HCEC 1CT (cell line): ENCODE measurements at places on chromosomes 1 and 21.

DNA sequence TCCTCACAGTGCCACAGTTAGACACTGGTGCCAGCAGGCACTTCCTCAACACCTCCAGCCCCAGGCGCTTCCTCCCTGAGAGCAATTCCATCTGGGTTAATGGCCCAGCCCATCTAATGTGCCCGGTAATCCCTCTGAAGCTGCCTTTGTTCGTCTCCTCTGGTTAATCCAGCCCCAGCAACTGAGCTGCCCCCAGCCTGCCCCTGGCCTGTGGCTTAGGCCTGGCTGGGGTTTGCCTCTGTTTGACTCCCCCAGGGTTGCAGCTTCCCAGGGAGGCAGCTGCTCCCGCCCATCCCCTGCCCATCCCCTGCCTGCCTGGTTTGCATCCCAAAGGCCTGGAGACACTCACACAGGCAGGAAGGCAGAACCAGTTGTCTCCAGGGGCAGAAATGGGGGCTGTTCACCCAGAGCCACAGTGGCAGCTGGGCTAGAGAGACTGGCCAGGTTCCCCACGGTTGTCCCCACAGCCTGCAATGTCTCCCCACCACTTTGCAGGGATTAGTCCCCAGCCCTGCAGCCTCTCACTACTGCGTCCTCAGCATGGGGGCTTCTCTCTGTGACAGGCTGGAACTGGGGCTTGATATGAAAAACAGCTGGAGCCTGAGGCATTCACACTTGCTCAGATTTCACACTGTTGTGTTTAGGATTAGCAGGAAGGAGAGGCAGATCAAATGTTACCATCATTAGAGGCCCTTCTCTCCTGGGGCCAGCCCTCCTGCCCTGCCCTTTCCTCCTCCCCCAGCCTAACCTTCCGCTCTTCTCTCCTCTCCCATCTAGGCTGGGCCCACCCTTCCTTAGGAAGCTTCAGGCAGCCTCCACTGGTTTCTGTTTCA is 120.2 kb downstream of the TLR5 start:
- no peak for DNase-seq

- no peak for DNase-seq
These were observed 33.0 kb downstream of the UBE4B start for GRCh38 chr1:10065760-10066159.

DNA sequence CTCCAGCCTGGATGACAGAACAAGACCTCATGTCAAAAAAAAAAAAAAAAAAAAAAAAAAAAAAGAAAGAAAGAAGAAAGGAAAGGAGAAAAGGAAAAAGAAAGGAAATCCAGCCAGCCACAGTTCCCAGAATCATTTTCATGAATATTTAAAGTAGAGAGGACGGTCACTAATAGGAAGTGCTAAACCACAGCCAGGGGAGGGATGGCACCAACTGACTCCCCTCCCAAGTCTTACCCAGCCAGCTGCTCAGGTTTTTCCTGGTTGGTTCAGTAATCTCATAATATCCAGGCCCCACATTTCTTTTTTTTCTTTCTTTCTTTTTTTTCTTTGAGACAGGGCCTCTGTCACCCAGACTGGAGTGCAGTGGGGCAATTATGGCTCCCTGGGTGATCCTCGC is 63.9 kb upstream of the AK4 start:
- DNase-seq, result no peak

DNA sequence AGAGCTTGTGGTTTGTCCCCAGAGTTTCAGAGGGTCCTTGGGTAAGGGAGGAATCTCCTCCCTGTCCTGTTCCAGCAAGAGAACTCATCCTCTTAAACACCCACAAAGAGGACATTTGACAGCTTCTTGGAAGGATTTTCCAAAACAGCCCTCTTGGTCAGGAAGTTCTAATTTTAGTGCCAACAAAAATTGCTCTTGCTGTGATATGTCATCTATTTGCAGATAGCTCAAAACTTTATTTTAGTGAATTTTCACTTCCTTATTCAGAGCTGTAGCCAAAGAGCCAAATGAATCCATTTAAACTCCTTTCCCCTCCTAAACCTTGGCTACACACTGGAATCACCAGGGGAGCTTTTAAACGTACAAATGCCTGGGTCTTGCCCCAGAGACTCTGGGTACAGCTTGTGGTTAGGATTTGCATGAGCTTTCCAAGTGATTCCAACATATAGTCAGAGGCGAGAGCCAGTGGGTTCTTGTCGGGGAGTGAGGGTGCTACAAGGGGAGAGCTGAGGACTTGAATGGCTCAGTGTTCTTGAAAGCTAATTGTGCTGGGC is 11.8 kb upstream of the RASSF5 start:
- DNase-seq, result no peak

- no peak for DNase-seq
These were observed 11.8 kb downstream of the SIM2 start for GRCh38 chr21:36710729-36711048.

DNA sequence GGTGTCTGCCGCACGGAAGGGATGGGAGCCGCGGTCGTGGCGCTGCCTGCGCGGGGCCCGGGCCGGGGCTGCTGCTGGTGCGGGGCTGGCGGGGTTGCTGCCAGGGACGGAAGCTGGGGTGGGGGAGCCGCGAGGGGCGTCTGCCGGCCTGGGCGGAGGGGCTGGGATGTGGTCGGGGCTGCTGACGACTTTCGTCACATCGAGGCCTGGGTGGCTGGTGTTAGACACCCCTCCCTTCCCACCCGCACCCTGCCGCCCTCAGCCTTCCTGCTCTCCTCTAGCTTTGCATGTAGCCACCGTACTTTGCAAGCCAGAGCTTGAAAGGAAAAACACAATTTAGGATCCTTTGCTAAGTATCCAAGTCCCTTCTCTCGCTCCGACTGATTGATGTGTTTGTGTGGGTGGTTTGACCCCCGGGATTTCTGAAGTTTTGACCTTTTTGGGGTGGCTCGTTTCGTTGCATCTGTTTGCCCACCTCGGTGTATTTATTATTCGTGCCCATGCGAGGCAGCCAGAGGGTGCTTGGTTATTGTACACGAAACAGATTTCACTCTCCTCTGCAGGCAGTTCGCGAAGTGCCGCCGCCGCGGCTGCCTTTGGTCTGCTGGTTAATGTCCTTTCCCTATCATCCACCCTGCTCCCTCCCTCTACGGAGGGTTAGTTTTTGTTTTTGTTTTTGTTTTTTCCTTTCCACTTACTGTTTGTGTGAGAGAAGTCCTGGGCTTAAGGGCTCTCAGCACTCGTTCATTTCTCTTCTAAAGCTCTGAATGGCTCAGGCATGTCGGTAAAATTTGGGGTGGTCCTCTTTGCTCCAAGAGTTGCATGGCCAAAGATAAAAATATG is 868 bp downstream of the C1orf21 start:
- peak; percentile 45 for DNase-seq

DNA sequence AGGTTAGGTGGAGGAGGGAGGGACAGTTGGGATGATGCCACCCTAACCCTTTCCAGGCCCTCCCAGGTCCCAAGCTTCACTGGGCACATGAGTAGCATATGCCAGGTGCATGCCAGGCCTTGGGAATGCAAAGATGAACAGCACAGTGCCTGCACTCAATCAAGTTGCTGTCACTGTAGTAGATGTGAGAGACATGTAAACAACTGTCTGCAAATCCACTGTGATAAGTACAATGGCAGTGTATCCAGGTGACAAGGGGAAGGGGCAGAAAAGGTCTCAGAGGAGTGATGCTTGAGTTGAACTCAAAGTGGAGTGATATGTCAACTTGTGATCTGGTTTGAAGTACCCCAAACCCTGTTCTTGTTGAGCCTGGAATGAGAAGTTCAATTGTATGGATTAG is 49.5 kb upstream of the LRRN2 start:
- no peak for DNase-seq

DNA sequence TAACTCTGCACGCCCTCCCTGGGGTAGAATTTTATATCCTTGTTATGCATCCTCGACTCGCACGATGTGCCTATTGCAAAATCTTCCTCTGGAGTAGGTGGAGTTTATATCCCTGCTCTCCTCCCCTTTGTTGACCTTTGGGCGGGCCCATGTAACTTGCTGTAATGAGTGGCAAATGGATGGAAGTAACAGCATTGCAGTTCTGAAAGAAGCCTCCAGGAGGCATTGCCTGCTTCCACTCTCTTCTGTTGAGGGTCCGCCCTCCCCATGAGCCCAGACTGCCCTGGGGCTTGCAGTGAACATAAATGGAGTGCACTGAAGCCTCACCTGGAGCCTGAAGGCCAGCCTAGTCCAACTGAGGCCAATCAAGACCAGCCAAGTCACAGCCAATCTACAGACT is 62.2 kb upstream of the GRIK3 start:
- DNase-seq, result no peak

DNA sequence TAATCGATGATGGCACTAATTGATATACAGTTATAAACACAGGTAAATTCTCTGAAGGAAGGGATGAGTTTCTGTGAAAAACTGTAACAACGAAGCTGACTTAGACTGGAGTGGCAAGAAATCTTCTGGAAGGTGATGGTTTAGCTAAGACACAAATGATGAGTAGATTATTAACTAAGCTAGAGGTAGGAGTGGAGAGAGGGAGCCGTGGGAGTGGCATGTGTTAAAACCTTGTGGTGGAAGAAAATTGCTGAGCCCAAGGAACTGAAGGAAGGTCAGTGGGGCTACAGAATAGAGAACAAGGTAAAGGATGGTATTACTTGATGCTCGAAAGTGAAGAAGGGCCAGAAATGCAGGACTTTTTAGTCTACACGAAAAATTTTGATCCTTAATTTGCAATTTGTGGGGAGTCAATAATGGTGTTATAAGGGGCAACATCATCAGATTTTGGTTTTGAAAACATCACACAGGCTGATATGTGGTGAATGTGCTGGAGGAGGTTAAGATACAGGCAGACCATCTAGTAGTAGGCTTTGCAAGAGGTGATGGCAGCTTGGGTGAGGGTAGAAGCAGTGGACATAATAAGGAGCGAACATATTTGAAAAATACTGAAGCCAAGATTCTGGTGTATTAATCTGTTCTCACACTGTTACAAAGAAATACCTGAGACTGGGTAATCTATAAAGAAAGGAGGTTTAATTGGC is 93.8 kb downstream of the S1PR1 start:
- DNase-seq, result no peak

GRCh38 chr1:154427173-154428139 is 22.3 kb downstream of the IL6R start:
- peak; percentile 22 for DNase-seq

- no peak for DNase-seq
These were observed 19.1 kb downstream of the YY1AP1 start for GRCh38 chr1:155669233-155670162.

DNA sequence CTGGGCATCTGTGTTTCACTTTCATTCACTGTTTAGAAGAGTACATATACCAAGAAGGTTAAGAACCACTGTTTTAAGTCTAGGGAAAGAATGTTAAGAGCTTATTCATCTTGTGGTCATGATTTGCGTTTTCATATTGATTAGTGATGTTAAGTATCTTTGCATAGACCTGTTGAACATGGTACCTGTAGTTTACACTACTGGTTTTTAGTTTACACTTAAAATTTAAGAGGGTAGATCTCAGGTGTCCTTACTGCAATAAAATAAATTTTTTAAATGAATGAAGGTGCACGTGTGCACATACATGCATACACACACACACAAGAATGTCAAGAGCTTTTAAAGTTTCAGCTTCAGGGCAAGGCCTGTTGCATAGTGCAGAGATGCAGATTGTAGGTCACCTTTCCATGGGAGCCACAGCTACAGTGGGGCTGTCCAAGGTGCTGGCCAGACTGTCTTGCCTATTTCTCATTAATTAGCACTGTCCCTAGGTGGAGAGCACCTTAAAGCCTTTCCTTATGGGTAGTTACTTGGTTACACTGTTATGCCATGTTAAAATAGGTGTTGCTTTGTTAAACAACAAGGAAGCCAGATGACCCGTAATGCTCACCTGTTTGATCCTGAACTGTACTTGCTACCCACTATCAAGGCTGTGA is 543.0 kb upstream of the DAB1 start:
- DNase-seq, result no peak

- DNase-seq, result no peak
These were observed 22.5 kb downstream of the CEP350 start for GRCh38 chr1:179976970-179977651.

- DNase-seq, result no peak
These were observed 30.1 kb downstream of the PDE9A start for GRCh38 chr21:42683371-42684108.

DNA sequence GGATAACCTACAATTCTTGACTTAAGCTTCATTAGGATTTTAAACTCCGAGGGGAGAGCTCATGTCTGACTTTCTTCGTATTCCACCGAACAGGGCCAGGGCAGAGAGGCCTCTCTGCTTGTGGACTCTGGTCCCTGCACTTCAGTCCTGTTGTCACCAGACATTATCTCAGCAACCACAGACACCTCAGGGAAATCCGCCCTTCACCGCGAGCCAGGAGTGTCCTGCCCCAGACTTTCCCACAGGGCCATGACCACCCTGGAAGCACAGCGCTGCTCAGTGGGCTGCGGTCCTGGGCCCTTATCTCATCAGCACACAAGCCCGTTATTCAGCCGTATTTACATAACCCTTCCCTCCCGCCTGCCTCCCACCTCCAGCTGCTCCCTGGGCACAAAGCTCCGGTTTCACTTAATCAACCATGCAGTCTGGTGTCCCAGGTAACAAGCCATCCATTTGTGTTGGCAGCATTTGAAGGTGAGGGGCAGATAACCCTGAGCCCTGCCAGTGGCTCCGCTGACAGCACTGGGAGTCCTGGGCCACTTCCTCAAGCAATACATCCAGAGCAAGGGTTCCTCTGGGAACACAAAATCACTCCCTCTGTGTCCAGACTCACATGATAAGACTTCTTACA is 122.8 kb upstream of the RAB4A start:
- no peak for DNase-seq

GRCh38 chr1:30707412-30708360 is 15.7 kb downstream of the MATN1 start:
- peak; percentile 36 for DNase-seq

GRCh38 chr1:111422546-111423391 is 4.8 kb downstream of the OVGP1 start:
- DNase-seq, result no peak

DNA sequence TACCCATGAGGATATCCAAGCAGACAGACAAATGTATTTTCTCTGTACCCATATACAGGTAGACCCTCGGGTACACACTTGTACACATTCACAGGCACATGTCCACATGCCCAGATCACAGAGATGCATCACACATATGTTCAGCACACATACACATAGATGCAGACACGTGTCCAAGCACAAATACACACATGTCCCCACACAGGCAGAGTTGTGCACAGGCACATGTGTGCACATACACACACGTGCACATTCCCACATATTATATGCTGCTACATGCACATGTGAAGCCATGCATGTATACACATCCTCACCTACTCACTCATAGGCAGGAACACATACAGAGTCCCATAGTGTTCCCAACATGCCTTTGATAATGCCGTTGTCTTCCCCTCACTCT is 219.5 kb downstream of the GRIK3 start:
- no peak for DNase-seq

- DNase-seq, result peak; percentile 48
These were observed 10.7 kb upstream of the ELF3 start for GRCh38 chr1:201999625-202000238.

DNA sequence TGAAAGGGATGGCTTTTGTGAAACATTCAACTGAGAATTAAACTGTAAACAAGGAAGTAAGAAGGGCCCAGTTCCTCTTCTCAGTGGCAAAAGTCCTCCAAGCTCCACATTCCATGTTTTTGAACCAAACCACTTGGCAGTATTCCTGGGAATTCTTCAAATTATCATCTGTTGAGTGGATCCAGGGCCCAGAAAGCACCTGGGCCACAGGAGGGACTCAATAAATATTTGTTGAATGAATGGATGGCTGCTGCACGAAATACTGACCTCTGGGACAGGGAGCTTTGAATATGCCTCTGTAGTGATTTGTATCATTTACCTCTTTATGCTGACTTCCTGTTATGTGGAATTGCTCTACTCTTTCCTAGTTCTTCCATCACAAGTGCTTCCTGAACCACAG is 4.7 kb downstream of the SLC35F3 start:
- DNase-seq, result no peak

GRCh38 chr1:206911064-206911663 is 10.6 kb downstream of the FCMR start:
- peak; percentile 64 for DNase-seq
